ENCODE measurements at places on chromosomes 2 and 18.
A peak's percentile ranks its signal among the peaks of the same experiment; 100 is the strongest.

GRCh38 chr18:57027190-57027708 is 119.6 kb upstream of the BOD1L2 start:
- no peak for DNase-seq

- no peak for DNase-seq
These were observed 94.0 kb upstream of the OTX1 start for GRCh38 chr2:62956651-62957050.

GRCh38 chr2:234827096-234827860 is 124.5 kb upstream of the SH3BP4 start:
- no peak for DNase-seq

GRCh38 chr2:239803102-239803765 is 221.9 kb downstream of the NDUFA10 start:
- no peak for DNase-seq

DNA sequence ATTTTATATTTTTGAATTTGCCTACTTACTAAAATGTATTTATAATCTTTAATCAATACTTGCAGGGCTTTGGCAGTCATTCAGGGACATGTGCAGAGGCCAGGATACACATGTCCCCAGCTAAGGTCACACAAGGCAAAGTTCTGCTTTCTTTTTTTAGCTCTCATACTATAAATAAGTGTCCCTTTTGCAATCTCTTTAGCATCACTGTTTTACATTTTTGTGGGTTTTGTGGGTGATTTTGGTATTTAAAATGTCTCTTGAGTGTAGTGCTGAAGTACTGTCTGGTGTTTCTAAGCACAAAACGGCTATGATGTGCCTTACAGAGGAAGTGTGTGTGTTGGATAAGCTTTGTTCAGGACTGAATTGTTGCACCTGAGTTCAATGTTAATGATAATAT is 309.0 kb upstream of the GULP1 start:
- DNase-seq, result no peak

GRCh38 chr18:12086249-12086648 is 7.4 kb upstream of the ANKRD62 start:
- DNase-seq, result no peak

GRCh38 chr2:160647967-160648685 is 154.5 kb upstream of the RBMS1 start:
- no peak for DNase-seq

DNA sequence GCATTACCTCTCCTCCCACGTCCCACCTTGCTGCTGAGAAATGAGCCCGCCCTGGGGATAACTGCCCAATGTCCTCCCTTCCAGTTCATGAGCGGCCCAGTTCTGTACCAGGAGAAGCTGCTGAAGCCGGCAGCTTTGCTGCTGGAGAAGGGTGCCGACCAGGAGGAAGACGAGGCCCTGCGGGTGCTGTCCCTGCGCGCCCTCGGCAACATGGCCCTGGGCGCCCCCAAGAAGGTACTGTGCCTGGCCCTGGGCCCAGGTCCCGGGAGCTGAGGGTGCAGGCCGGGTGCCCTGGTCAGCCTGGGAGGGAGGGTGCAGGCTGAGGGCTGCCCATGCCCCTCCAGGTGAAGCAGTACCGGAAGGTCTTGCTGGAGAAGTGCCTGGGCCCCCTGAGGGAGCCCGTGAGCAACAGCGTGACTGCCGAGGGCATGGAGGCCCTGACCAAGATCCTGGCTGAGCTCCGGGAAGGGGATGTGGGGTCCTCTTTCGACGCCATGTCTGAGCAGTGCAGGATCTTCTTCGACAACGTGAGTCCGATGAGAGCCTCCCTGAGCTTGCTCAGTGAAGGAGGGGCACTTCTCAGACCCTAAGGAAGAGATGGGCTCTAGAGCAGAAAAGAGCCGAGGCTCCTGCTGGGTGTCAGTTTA is 25.7 kb downstream of the HJURP start:
- no peak for DNase-seq

GRCh38 chr2:199707593-199708185 is 143.3 kb downstream of the FTCDNL1 start:
- no peak for DNase-seq

DNA sequence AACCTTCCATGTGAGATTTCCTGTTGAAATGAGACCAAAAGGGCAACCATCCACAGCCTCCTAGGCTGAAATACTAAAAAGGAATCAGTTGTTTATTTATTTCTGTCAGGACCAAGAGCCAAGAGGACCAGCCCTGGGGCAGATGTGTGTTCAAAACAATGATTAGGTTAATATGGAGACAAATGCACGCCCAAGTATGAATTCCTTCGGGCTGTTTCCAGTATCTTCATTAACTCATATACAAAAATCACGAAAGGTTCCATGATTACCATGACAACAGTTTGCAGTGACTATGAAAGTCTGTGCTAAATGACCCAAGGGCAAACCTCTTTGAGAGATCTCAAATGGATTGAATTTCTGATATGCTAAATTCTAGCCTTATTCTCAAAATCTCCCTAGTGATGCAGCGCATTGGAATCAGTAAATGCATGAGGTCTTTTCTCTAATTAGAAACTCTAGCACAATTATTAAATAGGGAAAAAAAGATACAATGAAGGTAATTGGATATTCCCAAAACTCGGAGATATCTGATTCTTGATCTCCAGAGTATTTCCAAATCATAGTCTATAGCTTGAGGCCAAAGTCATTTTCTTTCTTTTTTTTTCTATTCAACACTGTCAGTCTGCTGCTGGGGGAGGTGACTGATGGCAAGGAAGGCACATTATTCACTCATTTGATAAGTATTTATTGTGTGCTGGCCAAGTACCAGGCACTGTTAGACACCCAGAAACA is 35.6 kb downstream of the VIT start:
- DNase-seq, result no peak

- DNase-seq, result no peak
These were observed 99.2 kb upstream of the ITGA4 start for GRCh38 chr2:181357979-181358378.

DNA sequence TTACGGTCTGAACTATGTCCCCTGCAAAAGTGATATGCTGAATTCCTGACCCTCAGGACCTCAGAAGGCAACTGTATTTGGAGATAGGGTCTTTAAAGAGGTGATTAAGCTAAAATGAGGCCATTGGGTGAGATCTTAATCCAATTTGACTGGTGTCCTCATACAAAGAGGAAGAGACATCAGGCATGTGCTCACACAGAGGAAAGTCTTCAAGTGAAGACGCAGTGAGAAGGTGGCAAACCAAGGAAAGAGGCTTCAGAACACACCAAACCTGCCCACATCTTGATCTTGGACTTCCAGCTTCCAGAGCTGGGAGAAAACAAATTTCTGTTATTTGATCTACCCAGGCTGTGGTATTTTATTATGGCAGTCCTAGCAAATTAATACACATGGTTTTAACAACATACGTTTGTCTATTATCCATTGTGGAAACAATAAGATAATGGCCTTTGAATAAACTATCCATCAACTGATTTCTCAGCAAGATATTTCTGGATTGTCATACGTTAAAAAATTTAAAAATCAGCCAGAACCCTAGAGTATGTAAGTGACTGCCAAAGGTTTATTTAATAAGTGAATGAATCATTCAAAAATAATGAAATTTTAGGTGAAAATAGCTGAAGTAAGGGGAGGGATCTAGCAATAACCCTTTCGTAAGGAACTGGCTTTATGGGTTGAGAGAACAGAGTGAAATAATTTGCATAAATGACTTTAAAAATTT is 6.5 kb downstream of the WIPF1 start:
- DNase-seq, result no peak

GRCh38 chr18:839224-840022 is 27.4 kb upstream of the YES1 start:
- peak; percentile 32 for DNase-seq

All from NCI-H1930 (cell line).